ENCODE measurements at places on chromosomes 3 and 15.

GRCh38 chr3:116815321-116815720 is 105.7 kb downstream of the TUSC7 start:
- DNase-seq: no peak

DNA sequence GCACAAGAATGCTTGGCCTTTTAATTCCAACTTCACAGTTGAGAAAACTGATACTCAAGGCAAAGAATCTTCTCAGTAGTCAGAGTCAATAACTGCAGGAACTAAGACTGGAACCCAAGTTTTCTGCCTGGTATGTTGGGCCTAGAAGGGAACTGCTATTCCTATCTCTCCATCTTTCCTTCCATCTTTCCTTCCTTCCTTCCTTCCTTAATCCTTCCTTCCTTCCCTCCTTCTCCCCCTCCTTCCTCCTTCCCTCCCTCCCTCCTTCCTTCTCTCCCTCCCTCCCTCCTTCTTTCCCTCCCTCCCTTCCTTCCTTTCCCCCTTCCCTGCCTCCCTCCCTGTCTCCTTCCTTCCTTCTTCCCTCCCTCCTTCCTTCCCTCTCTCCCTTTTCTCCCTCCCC is 131.2 kb downstream of the RORA start:
- DNase-seq: no peak

- DNase-seq: no peak
Measured at GRCh38 chr3:126101521-126101982, 17.6 kb upstream of the SLC41A3 start.

DNA sequence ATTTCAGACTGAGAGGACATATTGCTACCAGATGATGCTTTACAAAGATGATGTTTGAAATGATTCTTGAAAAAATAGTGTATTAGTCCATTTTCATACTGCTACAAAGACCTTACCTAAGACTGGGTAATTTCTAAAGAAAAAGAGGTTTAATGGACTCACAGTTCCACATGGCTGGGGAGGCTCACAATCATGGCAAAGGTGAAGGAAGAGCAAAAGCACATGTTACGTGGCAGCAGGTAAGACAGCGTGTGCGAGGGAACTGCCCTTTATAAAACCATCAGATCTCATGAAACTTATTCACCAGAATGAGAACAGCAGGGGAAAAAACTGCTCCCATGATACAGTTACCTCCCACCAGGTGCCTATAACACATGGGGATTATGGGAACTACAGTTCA is 658.4 kb upstream of the CFAP20DC start:
- no peak for DNase-seq

Measured in NCI-H510A treated with DMSO at 0.1 percent for 48 hours (cell line).